ENCODE measurements at places on chromosomes 5 and 9. TPM values are rescaled to one million over a fixed set of nuclear protein-coding genes. Genes with fewer than 3 reads are reported as not detected.

RUSC2 gene
- polyA plus RNA-seq = 3.7 TPM

DNA sequence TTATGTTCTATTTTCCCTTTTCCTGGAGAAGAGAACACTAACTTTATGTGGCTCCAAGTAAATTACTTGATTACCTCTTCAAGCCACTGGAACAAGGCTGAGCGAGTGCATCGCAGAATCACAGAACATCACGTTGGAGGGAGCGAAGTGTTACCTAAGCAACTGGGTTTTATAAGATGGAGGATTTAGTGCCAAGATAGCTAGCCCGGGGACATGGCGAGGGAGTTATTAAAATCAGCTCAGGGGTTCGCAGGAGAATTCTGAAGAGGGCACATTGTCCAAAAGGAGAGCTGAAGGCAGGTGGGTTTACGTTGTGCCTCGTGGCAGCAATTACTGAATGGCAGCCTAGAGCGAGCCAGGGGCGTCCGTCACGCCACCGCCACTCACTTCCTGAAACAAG is 563.2 kb upstream of the ADAMTS16 start:
- no peak for DNase-seq

ARSI gene
- polyA plus RNA-seq = 4.2 TPM

- no peak for DNase-seq
Measured at GRCh38 chr9:92299116-92299515, 5.6 kb upstream of the IARS1 start.

- no peak for DNase-seq
Measured at GRCh38 chr5:52990528-52990925, 1.4 kb downstream of the ITGA2 start.

IPPK gene
- 11.2 TPM for polyA plus RNA-seq

RNF208 gene
- polyA plus RNA-seq = 1.6 TPM

GRCh38 chr5:14141764-14142163 is 1.4 kb upstream of the TRIO start:
- DNase-seq = no peak
